ENCODE measurements at places on chromosomes 1 and 21.

DNA sequence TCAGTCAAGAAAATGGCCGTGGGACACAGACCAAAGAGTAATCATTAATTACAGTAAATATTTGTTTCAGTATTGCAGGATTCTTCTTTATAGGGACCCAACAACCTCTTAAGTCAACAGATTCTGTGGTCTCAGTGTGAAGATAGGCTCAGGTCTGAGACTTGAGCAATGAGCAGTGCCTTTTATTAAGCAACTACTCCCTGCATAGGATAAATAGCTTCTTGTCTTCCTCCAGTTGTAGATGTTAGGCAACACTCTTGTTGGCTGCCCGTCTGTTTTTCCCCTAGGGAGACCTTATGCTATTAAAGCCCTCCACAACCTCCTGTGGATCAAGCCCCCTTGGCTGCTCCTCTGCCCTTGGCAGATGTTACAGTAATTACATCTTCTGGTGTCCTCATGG lies 1.8 kb upstream of the OMA1 start:
- DNase-seq: no peak

GRCh38 chr21:46159841-46160656 lies 4.7 kb upstream of the FTCD start:
- DNase-seq: no peak

DNA sequence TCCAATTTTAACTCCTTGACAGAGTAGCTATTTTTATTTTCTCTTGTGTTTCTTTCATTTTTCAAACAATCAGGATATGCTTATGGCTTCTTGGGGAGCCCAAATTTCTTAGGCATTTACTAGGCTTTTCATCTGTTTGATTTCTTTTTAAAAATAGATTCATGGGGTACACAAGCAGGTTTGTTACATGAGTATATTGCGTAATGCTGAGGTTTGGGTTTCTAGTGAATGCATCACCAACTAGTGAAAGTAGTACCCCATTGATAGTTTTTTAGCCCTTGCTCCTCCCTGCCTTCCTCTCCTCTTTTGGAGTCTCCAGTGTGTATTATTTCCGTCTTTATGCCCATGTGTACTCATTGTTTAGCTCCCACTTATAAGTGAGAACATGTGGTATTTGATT lies 190.7 kb downstream of the CENPF start:
- DNase-seq: no peak

- DNase-seq: no peak
Observed at GRCh38 chr1:78005448-78005722, 646 bp downstream of the DNAJB4 start.

DNA sequence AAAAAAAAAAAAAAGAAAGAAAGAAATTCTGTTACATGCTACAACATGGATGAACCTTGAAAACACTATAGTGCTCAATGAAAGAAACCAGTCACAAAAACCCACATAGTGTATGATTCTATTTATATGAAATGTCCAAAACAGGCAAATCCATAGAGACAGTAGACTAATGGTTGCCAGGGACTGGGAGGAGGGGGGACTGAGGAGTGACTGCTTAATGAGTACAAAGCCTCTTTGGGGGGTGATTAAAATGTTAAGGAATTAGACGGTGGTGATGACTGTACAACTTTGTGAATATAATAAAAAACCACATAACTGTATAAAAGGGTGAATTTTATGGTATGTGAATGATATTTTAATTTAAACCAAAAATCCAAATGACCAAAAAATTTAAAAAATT lies 116.0 kb upstream of the GUCA2B start:
- no peak for DNase-seq

- no peak for DNase-seq
Observed at GRCh38 chr1:227758366-227758765, 23.1 kb downstream of the SNAP47 start.

GRCh38 chr1:53987880-53988279 lies 30.1 kb downstream of the LDLRAD1 start:
- DNase-seq: no peak

Measured in stimulated activated CD4-positive, alpha-beta T cell treated with anti-CD3 and anti-CD28 coated beads, Interleukin-1b, Interleukin-23, amount 100 ng/mL, for 24 hours (primary cell).